ENCODE measurements at places on chromosomes 1 and 21.

GRCh38 chr1:67350783-67351182 lies 43.1 kb downstream of the IL12RB2 start:
- DNase-seq: no peak

DNA sequence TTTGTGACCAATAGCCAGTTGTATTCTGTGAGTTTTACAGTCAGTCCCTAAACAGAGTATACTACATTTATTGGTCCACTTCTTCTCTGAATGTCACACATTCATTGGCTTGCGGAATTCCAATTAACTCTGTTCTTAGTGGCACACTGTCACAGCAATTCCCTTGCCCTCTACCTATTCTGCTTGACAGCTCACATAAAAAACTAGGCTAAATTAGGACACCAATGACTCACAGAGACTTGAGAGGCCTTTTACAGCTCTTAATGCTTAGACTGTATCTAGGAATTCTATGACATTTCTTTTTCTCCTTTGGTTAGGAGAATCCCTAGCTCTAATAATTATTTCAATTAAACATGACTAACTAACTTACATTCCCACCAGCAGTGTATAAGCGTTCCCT lies 104.1 kb downstream of the NEGR1 start:
- no peak for DNase-seq

GRCh38 chr1:107563441-107563840 lies 401.5 kb downstream of the VAV3 start:
- no peak for DNase-seq

GRCh38 chr1:23726686-23727085 lies 16.6 kb upstream of the ELOA start:
- no peak for DNase-seq

DNA sequence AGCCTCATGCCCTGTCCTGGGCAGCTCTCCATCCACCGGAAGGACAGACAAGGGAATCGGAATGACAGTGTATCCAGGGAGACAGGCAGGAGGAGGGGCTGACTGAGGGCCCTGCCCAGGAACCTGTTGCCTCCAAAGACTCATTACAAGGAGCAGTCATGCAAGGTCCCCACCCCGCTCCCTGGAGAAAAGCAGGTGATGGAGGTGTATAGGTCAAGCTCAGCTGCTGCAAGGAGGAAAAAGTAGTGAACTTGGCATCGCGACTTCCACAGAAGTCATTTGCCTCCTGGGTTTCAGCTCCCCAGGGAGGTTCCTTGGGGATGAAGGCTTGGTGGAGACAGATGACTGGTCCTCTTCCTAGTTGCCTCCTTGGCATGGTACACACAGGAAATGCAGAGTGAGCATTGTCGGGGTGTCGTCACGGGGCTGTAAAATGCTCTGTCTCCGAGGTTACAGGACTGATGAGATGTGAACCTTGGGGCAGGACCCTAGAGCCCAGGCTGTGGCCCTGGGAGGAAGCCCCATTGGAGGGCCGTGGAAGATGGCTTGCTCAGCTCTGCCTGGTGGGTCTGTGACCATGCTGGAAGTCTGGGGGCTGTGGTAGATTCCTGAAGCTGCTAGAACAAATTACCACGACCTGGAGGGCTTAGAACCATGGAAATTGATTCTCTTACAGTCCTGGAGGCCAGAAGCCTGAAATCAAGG lies 219.6 kb upstream of the C1orf174 start:
- DNase-seq: no peak

DNA sequence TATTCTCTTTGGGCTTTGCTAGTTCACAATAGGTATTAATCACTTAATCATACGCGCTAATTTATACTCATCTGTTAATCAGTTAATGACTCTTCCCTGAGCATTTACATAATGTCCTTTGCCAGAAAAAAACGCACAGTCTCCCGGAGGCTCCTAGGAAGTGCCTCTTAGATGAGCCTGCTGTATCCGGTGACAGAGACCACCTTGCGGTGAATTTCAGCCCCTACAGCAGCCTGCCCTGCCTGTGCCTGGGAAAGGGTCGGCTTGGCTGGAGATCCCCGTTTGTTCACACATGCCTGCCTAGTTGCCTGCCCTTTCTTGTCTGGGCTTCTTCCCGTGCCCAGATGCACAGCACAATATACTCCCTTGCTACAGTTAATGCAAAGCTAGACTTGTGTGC lies 152.9 kb downstream of the ZBTB18 start:
- no peak for DNase-seq

DNA sequence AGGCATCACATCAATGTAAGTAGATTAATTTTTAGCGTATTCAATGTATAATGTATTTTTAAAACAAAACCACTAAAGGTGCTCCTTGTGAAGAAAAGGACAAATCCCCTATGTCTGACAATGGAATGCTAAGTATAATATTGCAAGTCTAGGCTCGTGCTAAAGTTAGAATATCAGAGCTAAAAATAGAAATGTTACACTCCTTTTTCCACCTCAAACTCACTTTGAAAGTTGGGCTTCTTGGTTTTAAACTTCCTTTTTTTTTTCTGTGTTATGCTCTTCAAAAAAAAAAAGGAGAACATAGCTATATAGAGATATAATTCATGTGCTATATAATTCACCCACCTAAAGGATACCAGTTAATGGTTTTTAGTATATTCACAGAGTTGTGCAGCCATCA lies 3.6 kb upstream of the SERBP1 start:
- no peak for DNase-seq

DNA sequence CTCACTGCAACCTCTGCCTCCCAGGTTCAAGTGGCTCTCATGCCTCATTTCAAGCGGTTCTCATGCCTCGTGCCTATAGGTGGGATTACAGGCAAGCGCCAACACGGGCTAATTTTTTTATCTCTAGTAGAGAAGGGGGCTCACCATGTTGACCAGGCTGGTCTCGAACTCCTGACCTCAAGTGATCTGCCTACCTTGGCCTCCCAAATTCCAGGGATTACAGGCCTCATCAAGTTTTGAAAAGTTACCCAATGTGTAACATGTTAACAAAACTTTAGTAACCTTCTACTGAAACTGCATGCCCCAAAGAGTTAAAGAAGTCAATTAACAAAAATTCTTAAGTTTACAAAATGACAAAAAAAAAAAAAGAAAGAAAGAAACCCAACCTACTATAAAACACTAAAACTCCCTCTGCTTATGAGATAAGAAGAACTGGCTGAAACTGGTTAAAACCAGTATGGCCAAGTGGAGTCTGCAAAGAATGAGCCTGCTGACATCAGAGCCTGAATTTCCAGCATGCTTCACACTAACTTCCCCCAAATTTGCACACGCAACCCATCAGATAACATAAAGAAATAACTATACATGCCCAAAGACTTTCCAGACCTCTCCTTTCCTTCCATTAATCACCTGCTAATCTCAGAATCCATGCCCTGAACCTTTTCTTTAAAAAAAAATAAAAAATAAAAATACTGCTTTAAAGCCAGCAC lies 25.5 kb upstream of the PSMG1 start:
- DNase-seq: no peak

DNA sequence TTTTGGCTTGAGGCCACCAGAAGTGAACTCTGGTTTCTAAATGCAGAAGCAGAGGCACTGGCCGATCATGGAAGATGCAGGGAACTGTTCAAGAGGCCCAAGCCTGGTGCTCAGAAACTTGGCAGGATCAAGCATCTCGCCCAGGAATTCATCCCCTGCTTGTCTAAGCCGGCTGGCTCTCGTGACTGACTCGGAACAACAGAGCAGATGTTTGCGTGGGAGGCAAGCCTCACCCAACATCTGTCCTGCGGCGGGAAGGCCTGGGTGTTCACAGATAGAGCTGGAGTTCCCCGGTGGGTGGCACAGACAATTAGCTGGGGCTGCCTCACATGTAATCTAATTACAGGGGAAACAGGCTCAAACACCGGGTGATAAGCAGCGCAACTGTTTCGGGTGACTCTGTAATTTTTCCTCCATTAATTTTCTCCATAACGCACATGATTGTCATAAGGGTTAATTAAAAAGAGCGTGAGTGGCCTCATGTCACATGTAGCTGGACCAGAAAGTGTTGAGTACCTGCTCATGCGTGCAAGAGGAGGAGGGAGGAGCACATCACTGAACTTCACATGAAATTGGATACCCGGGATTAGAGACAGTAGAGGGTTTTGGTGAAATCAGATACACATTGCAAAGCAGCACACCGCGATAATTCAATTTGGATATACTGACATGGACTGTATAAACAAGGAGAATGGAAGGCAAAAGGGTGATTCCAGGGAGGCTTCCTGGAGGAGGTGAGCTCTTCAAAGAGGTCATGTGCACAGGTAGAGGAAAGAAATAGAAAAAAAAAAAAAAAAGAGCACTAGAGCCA lies 180.0 kb downstream of the ETS2 start:
- no peak for DNase-seq

GRCh38 chr1:206023695-206024094 lies at the start of gene CTSE:
Gene CTSE (minus strand): TSS chr1:206023895. CDS start chr1:206023791, 104 bp downstream.
- DNase-seq: no peak

- DNase-seq: no peak
Measured at GRCh38 chr1:28104866-28105467, 16.6 kb upstream of the EYA3 start.

- DNase-seq: no peak
Measured at GRCh38 chr1:30748098-30748698, 9.4 kb downstream of the LAPTM5 start.

GRCh38 chr1:119549719-119550132 lies 42.7 kb downstream of the HSD3B1 start:
- DNase-seq: no peak

DNA sequence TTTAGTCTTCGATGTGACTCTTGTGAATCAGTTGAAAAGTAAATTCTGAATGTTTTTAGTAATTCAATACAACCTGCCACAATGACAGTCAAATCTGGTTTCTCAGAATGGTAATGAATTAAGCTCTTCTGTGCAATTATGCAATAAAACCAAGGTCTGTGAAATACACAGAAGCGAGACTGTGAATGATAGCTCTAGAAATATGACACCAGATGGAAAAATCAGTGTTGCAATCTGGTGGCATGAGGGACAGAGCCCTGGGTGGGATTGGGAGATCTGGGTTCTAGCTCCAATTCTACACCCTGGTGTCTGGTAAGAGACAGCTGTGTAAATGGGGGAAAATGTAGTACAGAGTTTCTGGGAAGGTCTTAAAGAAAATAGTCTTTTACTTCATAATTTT lies 586.4 kb upstream of the ZRANB2 start:
- DNase-seq: no peak

DNA sequence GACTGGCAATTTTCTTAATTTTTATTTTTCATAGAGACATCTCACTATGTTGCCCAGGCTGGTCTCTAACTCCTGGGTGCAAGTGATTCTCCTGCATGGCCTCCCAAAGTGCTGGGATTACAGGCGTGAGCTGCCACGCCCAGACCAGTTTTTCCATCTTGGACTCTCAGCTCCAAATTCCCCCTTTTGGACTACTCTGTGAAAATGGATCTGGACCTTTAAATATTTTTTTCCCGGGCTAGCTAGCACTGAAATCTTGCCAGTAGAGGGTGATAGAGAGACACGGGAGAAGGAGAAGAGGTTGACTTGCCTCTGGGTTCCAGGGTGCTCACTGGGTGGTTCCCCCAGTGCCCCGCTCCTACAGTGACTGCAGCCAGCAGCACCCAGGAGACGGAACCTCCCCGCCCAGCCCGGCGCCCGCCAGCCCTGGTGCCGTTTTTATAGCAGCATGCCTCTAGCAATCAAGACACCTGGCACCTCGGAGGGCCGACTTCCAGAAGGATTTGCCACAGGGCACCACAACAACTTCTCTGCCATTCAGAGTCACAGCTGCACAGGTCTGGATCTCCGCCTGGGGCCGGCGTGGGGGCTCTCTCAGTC lies 34.7 kb upstream of the SCCPDH start:
- DNase-seq: no peak

- DNase-seq: no peak
Measured at GRCh38 chr1:27339213-27339612, 2.6 kb upstream of the SYTL1 start.

DNA sequence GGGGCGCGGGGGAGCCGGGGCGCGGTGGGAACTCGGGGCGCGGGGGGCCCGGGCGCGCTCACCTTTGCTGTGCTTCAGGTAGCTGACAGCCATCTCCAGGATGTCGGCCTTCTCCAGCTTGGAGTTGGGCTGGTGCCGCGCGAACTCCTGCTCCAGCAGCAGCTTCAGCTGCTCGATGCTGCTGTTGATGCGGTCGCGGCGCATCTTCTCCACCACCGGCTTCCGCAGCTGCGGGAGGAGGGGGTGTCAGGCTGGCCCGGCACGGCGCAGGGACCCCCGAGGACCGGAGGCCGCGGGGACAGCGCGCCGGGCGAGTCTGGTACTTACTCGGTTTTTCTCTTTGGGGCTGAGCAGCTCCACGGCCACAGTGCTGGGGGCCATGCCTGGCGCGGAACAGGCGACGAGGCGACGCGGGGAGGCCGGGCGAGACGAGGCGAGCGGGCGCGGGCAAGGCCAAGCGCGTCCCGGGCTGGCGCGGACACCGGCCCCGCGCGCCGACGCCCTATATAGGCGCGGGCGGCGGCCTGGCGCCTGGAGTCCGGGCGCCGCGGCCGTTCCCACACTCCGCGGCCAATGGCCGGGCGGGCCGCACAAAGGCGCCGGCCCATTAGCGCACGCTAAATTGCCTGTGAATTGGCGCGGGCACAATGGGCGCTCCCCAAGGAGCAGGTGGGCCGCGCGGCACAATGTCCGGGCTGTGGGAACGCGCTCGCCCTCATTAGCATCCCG lies at the start of gene HES5:
TSS of gene HES5 (minus strand) at position 480 of the 729 bp plus-strand sequence. CDS start at position 381, 99 bp downstream.
- DNase-seq: no peak

DNA sequence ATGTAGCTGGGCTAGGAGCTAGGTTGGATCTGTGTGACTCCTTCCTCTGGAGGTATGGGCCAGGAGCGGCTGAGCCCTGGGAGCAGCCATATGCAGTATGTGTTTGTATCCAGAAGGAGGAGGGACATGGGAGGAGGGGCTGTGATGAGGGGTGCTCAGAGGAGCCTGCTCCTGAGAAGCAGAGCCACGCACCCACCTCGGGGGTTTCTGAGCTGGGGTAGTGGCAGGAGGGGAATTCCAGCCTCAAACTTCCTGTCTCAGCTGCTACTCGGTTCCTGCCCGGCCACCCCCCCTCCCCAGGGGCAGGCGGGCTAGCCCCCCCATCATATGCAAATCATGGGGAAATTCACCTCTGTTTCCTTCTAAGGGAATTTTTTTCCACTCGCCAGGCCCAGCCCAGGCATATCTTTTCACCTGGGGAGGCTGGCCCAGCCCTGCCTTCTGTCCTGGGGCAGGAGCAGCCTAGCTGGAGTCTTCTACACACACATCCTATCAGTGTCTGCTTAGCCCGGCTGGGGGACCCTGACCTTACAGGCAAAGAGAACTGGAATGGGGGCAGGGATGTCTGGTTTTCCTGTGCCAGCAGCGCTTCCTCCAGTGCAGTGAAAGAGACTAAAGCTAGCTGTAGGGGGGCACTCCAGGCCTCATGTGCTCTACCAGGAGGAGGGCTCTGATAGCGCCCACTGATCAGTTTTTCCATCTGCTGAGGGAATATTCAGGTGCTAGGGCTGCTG lies 3.0 kb downstream of the ZC3H12A start:
- peak; percentile 74 for DNase-seq

DNA sequence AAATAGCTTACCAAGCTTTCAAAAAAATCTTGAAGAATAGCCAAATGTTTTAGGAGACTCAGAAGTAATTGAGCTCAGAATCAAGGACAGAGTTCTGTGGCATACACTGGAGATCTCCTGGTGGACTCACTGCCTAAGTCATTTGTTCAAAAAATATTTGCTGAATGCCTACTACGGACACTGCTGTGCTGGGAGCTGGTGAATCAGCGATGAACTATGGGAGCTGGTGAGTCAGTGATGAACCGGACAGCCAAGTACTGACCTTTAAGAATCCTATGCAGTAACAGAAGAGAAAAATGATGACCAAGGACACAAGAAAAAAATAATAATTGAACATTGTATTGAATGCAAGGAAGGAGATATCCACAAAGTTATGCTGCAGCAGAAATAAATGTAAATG lies 717.9 kb upstream of the CXADR start:
- no peak for DNase-seq
